Esophagus muscularis mucosa (tissue), 4 donors: ENCODE measurements at places on chromosomes 3 and 15. TPM values are rescaled to one million over a fixed set of nuclear protein-coding genes. Genes with fewer than 3 reads are reported as not detected.

- DNase-seq = no peak
- no peak overlapping the region for H3K4me3 ChIP-seq
- H3K27ac ChIP-seq = no peak overlapping the region
- H3K4me1 ChIP-seq = no peaks in the 10 kb centered on the region
Measured at GRCh38 chr15:60703207-60703933, 224.4 kb upstream of the ICE2 start.

- no peak overlapping the region for H3K27ac ChIP-seq
- no peaks in the 10 kb centered on the region for H3K36me3 ChIP-seq
- H3K27me3 ChIP-seq = peaks cover 73% of the 10 kb centered on the region
- DNase-seq = peak; percentile 72
- H3K4me1 ChIP-seq = peaks cover 4% of the 10 kb centered on the region
- H3K4me3 ChIP-seq = no peak overlapping the region
Measured at GRCh38 chr3:147356909-147357900, 49.1 kb downstream of the ZIC4 start.

DNA sequence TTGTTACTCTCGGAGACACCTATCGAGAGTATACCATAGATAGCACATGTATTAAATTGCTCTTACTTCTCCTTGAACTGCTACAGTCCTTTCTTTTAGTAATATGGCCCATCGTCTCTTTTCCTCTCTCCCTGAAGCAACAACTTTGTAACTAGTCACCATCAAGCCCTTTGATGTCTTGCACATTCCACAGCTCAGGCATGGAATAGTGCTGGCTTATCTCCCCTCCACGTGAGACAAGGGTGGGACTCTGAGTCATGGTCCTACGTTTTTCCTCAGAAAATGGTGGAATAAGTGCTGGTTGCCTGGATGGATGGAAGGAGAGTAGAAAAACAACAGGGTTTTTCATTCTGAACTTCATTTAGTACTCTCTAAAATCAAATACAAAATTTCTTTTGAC, 163.3 kb upstream of the MBNL1 start:
- H3K27ac ChIP-seq = no peak overlapping the region
- H3K4me1 ChIP-seq = no peaks in the 10 kb centered on the region
- DNase-seq = no peak
- H3K27me3 ChIP-seq = no peaks in the 10 kb centered on the region

- DNase-seq = no peak
- no peaks in the 10 kb centered on the region for H3K27me3 ChIP-seq
- no peaks in the 10 kb centered on the region for H3K4me1 ChIP-seq
- no peak overlapping the region for H3K4me3 ChIP-seq
Measured at GRCh38 chr15:46121441-46121840, 486.6 kb downstream of the SQOR start.

GRCh38 chr3:29971895-29972294, 634.5 kb upstream of the TGFBR2 start:
- H3K4me3 ChIP-seq = no peak overlapping the region
- no peak overlapping the region for H3K27ac ChIP-seq
- DNase-seq = no peak

AMOTL2 gene
- total RNA-seq = 134 TPM

CACNA1D gene
- total RNA-seq = 0.75 TPM

TMC3 gene
- total RNA-seq = 0.17 TPM

CHRFAM7A gene
- total RNA-seq = 0.58 TPM

ALDH1A2 gene
- 18.5 TPM for total RNA-seq

UCN2 gene
- not detected for total RNA-seq
